ENCODE measurements at places on chromosomes 12 and 14.

GRCh38 chr14:92888896-92889295 lies 34.1 kb upstream of the CHGA start:
- DNase-seq = no peak
- no peaks in the 10 kb centered on the region for H3K4me1 ChIP-seq
- H3K27ac ChIP-seq = no peak overlapping the region
- no peaks in the 10 kb centered on the region for H3K27me3 ChIP-seq

- H3K4me1 ChIP-seq = no peaks in the 10 kb centered on the region
- H3K27me3 ChIP-seq = no peaks in the 10 kb centered on the region
- no peak overlapping the region for H3K4me3 ChIP-seq
- H3K27ac ChIP-seq = no peak overlapping the region
- no peak for DNase-seq
- no peaks in the 10 kb centered on the region for H3K36me3 ChIP-seq
Observed at GRCh38 chr14:50865391-50866076, 6.3 kb upstream of the ABHD12B start.

- H3K36me3 ChIP-seq = no peaks in the 10 kb centered on the region
- no peak for DNase-seq
- peak overlapping the region; percentile 100 for H3K27ac ChIP-seq
- peak overlapping the region; percentile 86 for H3K4me3 ChIP-seq
Observed at GRCh38 chr12:45731190-45731775, 1.8 kb downstream of the ARID2 start.

- DNase-seq = no peak
- no peaks in the 10 kb centered on the region for H3K27me3 ChIP-seq
- peaks cover 9% of the 10 kb centered on the region for H3K36me3 ChIP-seq
- no peak overlapping the region for H3K4me3 ChIP-seq
- no peak overlapping the region for H3K27ac ChIP-seq
- H3K4me1 ChIP-seq = peaks cover 15% of the 10 kb centered on the region
Observed at GRCh38 chr12:100229876-100230275, 29.3 kb downstream of the ACTR6 start.

DNA sequence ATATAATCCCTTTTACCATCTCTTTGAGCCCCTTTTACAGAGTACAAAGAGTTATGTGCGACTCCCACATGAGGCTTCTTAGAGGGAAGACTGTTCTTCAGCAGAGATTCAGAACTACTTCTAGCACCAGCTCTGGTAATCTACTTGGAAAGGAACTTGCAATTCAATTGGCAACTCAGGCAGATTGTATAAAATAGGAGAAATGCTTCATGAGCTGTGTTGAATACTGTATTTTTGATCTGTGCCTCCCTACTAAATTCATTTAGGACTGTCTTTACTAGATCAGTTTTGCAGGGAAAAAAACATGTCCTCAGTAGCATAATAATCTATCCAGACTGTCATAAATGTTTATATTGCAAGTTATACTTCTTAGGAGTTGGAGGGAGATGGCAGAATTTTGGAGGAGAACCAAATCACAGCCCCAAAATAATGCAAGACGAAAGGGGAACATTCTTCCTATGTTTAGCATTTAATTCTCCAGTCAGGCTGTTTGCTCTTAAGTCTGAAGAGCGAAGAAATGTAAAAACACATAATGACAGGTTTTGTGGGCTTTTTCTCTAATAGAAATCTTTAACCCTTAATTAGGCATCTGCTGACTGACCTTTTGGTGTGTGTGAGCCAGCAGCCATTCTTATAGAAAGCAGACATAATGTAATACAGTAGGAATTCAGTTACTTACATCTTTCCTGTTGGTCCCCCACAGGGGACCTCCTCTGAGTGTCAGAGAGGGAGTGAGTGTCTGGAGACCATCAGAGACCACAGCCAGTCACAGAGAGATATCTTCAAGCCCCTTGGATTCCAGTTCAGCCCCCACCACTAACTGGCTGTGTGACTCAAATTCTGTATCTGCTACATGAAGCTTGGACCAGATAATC lies 3.9 kb downstream of the ANO4 start:
- H3K4me1 ChIP-seq = no peaks in the 10 kb centered on the region
- H3K36me3 ChIP-seq = no peaks in the 10 kb centered on the region
- no peak overlapping the region for H3K4me3 ChIP-seq
- H3K27me3 ChIP-seq = no peaks in the 10 kb centered on the region
- no peak for DNase-seq
- no peak overlapping the region for H3K27ac ChIP-seq

GRCh38 chr14:94088516-94088915 lies 7.4 kb downstream of the IFI27L1 start:
- no peaks in the 10 kb centered on the region for H3K27me3 ChIP-seq
- H3K36me3 ChIP-seq = no peaks in the 10 kb centered on the region
- no peaks in the 10 kb centered on the region for H3K4me1 ChIP-seq
- H3K27ac ChIP-seq = peak overlapping the region; percentile 61
- no peak for DNase-seq
- H3K4me3 ChIP-seq = no peak overlapping the region

DNA sequence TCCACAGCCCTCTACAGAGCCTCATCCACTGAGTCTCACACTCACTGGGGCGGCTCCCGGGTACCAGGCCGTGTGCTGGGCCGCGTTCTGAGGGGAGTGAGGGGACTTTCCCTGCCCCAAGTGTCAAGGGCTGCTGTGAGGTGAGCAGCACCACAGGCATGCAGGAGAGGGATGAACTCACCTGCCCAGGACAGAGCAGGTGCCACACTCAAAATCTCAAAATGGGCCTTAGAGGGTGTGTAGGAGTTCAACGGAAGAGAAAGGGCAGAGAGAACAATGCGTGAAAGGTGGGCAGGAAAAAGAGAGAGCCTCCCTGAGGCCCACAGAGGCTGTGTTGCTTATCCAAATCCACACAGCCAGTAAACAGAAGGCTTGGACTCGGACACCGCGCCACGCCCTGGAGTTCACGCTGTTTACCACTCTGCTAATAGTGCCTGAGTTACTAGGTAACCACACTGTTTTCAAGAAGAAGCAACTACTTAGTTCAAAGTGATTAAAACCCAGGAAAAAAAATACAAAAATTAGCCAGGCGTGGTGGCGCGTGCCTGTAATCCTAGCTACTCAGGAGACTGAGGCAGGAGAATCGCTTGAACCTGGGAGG lies 32.7 kb downstream of the TSPAN11 start:
- H3K36me3 ChIP-seq = no peaks in the 10 kb centered on the region
- no peak overlapping the region for H3K4me3 ChIP-seq
- H3K27me3 ChIP-seq = no peaks in the 10 kb centered on the region
- H3K27ac ChIP-seq = no peak overlapping the region
- DNase-seq = no peak
- no peaks in the 10 kb centered on the region for H3K4me1 ChIP-seq

DNA sequence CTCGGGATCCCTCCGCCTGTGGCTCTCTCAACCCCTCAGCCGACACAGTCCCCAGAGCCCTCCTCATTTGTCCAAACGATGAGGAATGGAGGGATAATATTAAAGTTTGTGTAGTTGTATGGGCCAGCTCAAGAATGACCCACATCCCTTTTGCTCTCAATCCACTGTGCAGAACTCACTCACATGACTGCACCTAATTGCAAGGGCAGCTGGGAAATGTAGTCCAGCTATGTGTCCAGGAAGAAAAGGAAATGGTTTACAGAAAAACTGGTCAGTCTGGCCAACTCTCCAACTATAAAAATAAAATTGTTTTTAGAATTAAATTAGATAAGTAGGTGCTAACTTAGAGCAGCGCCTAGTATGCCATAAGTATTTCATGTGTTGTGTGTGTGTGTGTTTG lies 66.6 kb downstream of the GALNT8 start:
- H3K27ac ChIP-seq = no peak overlapping the region
- H3K4me1 ChIP-seq = no peaks in the 10 kb centered on the region
- H3K27me3 ChIP-seq = no peaks in the 10 kb centered on the region
- H3K36me3 ChIP-seq = no peaks in the 10 kb centered on the region
- DNase-seq = no peak

DNA sequence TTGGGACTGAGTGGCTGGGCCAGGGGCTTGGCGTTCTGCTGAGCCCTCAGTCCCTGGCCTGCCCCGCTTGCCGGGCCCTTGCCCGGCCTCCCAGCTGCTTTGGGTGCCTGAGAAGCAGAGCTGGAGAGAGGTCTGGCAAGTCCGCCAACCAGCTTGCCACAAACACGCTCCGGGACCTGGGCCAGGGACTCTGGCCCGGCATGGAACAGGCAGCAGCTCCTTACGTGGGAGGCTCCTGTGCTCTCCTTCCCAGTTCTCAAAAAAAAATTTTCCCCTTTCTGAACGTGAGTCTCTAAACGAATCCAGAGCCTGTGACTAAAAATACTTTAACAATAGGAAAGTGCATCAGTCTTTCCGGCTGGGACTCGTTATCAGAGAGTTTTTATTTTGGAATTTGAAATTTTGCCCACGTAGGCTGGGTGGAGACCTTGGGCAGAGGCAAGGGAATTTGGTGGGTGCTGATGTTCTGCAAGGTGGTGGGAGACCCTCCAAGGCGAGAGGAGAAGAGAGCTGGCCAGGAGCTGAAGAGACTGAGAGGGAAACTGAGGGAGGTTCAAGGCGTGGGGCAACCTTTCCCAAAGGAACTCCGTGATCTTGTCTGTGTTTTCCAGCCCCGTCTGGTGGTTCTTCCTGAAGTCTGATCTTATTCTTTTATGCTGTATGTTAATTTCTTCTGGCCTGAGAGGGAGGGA lies 6.8 kb upstream of the NR4A1 start:
- no peaks in the 10 kb centered on the region for H3K36me3 ChIP-seq
- H3K27ac ChIP-seq = peak overlapping the region; percentile 96
- no peaks in the 10 kb centered on the region for H3K27me3 ChIP-seq
- DNase-seq = peak; percentile 97
- H3K4me3 ChIP-seq = peak overlapping the region; percentile 8

DNA sequence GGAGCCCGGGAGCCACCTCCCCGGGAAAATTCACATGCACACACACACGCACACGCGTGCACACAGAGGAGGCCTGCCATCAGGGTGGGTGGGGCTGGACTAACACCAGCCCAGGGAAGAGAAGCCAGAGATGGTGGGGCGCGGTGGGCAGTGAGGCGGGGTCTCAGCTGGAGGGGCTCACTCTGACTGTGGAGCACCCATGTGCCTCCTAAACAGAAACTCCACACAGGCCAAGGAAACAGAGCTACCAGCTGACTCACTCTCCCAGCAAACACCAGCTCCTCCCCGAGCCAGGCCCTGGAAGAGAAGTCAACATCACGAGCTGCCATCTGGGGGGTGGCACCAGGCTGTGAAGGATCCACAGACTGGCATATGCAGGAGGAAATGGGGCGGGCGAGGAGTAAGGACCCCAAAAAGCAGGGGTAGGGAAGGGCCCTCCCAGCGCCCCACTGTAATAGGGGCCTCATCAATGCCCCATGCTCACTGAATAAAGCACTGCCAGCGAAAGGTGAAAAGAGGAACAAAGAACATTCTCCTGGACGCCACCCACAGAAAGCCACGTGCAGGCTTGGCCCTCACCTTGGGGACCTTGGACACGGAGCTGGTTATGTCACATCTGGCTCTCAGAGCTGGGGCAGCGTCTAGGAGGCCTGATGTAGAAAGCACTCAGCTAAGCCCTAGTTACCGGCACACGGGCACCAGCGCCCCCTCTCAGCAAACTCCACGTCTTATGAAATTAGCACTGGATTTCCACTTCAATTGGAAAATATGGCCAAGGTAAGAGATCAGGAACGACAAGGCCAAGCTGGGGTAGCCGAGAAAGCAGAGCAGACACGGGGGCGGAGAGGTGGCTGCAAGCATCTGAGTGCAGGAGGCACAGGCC lies 8.4 kb upstream of the INF2 start:
- peak overlapping the region; percentile 15 for H3K4me3 ChIP-seq
- H3K27me3 ChIP-seq = no peaks in the 10 kb centered on the region

DNA sequence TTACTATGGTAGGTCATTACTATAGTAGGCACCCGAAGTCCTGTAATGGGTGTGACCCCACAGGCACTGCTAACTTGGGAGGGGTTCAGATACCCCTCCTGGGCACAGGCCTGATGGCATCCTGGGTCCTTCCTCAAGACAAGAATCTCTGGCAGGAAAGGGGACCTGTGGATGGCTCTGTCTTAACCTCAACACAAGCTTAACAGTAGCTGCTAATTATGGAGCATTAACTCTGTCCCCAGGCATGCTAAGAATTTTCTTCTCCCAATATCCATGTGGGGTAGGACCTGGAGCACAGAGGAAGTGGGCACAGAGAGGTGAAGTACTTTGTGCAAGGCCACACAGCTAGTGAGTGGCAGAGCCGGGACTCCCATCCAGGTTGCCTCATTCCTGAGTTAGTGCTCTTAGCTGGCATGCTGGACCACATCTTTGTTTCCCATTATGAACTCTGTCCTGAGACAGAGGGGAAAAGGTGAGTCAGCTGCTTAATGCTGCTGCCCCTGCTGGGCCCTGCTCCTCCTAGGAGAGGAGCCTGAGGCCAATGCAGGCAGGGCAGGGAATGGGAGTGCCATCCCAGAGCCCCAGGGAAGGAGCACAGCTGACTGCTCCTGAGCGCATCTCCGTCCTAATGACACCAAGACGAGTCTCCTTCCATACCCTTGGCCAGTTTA lies 32.1 kb downstream of the GALNT16 start:
- no peaks in the 10 kb centered on the region for H3K36me3 ChIP-seq
- peaks cover 8% of the 10 kb centered on the region for H3K4me1 ChIP-seq
- no peaks in the 10 kb centered on the region for H3K27me3 ChIP-seq
- H3K27ac ChIP-seq = no peak overlapping the region
- no peak overlapping the region for H3K4me3 ChIP-seq
- DNase-seq = peak; percentile 67

DNA sequence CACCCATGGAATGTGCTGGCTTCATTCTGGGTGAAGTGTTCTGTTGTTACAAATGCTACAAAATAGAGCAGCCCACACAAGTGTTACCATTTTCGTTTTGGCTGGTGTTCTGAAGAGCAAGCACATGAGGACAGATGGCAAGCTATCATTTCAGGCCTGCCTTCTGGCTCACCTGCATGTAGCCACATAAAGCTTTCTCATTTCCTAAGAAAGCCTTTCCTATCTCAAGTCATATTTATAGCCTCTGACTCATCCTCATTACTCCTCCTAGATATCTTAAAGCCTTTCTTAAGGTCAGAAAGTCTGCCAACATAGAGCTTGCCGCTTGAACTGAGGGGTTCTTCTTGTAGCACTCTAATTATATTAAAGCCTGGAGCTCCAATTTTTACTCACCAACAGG lies 89.0 kb downstream of the PTPRR start:
- H3K27ac ChIP-seq = no peak overlapping the region
- H3K27me3 ChIP-seq = no peaks in the 10 kb centered on the region
- no peak for DNase-seq
- no peaks in the 10 kb centered on the region for H3K4me1 ChIP-seq

GRCh38 chr12:108302403-108303311 lies 36.5 kb downstream of the CMKLR1 start:
- no peaks in the 10 kb centered on the region for H3K36me3 ChIP-seq
- peak overlapping the region; percentile 60 for H3K27ac ChIP-seq
- no peak overlapping the region for H3K4me3 ChIP-seq
- DNase-seq = peak; percentile 95

- no peaks in the 10 kb centered on the region for H3K27me3 ChIP-seq
- DNase-seq = no peak
- H3K4me3 ChIP-seq = no peak overlapping the region
Observed at GRCh38 chr14:64891173-64891838, 11.6 kb upstream of the SPTB start.
